ENCODE measurements at places on chromosomes 5 and 9. TPM values are rescaled to one million over a fixed set of nuclear protein-coding genes. Genes with fewer than 3 reads are reported as not detected.

DNA sequence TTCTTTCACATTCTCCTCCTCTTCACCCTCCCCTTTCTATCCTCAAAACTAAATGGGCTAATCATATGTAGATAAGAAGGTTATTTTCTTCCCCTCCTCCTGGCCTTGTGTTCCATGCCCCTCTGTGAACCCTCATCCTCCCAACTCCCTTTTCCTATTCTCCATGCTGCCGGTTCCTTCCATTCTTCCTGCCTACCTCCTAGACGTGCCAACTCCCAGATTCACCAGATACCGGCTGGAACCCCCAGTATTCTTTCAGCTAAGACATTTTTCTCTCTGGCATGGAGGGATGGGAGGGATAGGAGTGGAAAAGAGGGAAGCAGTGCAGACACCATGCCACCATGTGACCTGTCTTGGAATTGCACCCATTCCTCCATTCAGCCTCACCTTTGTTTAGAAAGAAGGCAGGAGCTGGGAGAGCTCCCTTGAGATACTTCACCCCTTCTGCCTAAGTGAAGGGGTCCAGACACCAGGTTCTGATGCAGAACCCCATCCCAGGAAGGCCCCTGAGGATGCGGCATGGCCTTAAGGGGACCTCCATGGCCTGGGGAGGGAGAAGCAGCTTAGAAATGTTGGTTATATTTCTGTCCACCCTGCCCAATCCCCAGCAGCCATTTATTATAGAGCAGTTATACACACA is 4.8 kb downstream of the DNAJB5 start:
- DNase-seq = peak; percentile 79

Gene IFNK
- not detected for polyA plus RNA-seq

GRCh38 chr9:8715788-8716187 is 916.2 kb upstream of the DMAC1 start:
- DNase-seq = no peak

Gene PRSS3
- polyA plus RNA-seq = 22.2 TPM

DNA sequence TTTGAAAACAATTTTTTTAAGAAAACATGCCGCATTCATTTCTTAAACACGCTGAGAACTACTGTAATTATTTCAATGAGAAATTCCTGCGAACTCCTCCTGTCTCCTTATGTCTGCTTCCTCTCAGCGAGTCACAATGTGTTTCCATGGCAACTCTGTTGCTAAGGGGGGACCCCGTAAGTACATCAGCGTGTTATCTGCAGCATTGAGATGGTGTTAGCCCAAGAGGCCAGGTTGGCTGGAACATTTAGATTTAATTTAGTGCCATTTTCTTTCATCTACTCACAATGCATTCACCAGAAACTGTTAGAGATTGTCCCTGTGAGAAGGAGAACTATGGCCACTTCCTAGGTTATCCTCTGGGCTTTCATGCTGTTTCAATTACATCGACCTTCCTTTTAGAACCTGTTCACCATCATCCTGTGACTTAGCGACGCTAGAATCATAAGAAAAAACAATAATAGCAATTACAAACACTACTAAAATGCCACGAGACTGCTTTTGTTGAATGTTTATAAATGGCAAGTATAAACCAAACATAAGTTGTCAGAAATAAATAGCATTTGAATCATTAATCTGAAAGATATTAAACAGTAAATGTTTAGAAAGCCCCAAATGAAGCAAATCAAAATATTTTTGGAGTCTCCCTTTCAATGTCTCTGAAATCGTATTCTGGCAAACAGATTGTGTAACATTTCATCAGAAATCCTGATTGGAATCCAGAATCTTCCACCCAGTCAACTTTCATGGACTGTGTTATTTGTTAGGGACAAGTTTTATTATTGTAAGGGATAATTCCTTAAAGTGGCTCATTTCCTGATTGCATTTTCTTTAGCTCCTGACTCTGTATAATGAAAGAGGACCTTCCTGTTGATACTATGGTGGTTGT is 39.7 kb upstream of the SHC3 start:
- DNase-seq = peak; percentile 98

- DNase-seq = peak; percentile 65
These were observed 141.5 kb downstream of the RMI1 start for GRCh38 chr9:84121991-84122523.

GRCh38 chr5:67058998-67059743 is 137.4 kb downstream of the CD180 start:
- DNase-seq = no peak

- no peak for DNase-seq
These were observed 242.2 kb downstream of the FER start for GRCh38 chr5:108989761-108990392.

Gene GADD45G
- 46.7 TPM for polyA plus RNA-seq

DNA sequence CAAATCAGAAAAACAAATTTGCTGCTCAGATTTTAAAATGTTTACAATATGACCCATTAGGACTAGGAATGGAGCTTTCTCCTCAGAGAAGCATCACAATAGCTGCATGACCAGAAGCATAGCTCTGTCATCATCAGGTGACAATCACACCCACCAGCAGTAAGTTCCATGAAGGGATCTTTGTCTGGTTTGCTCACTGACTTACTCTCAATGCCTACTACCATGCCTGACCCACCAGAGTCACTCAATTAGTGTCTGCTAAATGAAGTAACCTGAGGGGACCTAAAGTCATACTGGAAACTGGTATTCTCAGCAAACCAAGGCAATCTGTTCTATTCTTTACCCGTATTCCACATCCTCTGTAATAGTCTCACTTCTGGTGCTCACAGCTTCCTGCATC is 7.7 kb downstream of the ERMP1 start:
- DNase-seq = no peak

DNA sequence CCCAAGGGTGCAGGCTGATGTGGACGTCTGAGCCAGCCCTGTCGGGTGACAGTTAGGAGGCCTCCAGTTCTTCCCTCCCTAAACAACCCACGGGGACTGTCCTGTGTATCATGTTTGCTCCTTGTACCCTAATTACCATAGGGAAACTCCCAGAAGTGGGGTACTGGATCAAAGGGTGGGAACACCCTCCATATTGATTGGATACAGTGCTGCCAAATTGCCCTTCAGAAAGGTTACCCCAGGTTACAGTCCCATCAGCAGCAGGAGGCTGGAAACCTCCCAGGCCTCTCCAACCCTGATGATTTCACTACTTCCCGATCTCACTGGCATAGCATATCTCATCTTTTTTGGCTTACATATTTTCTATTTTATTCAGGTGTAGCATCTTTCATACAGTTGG is 22.0 kb downstream of the UBE2QL1 start:
- no peak for DNase-seq

Gene OTULINL
- polyA plus RNA-seq = 22.2 TPM

DNA sequence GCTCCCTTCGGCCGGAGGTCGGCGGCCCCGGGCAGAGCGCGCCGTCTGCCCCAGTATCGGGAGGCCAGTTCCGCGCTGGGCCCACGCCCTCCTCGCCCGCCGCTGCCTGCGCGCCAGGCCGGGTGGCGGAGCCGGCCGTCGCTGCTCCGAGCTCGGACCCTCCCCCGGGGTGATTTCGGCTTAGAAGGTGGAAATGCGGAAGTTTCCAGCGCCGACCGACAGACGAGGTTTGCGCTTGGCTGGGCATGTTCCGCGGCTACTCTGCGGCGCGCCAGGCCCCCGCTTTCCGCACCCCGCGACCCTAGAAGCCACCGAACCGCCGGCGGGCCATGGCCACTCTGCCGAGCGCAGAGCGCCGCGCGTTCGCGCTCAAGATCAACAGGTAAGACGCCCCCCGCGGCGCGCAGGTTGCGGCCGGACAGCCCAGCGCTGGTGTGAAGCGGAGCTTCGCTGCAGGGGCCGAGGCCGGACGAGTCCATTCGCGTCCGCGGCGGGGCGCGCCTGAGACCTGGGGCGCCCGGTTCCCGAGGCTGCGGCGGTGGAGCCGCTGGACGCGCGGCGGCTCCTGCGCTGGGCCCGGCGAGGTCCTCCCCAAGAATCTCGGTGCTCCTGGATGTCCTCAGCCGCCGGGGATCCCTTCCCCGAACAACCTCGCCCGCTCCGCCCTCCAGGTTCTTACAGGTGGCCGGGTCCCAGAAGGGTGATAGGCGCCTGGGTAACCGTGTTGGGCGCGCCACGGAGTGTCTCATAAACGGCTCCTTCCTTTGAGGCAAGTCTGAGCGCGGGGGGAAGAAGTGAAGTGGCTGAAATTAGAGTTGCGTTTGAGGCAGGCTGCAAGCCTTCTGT is at the start of gene DOCK8:
Gene DOCK8 (plus strand): TSS at position 218 of the 846 bp plus-strand sequence. CDS start 112 bp downstream, at position 330.
- DNase-seq = peak; percentile 15

GRCh38 chr9:124771867-124772679 is 962 bp upstream of the NR6A1 start:
- DNase-seq = peak; percentile 69

- peak; percentile 27 for DNase-seq
These were observed 647 bp upstream of the MEGF9 start for GRCh38 chr9:120714846-120715388.

Gene NXNL2
- 0.37 TPM for polyA plus RNA-seq

DNA sequence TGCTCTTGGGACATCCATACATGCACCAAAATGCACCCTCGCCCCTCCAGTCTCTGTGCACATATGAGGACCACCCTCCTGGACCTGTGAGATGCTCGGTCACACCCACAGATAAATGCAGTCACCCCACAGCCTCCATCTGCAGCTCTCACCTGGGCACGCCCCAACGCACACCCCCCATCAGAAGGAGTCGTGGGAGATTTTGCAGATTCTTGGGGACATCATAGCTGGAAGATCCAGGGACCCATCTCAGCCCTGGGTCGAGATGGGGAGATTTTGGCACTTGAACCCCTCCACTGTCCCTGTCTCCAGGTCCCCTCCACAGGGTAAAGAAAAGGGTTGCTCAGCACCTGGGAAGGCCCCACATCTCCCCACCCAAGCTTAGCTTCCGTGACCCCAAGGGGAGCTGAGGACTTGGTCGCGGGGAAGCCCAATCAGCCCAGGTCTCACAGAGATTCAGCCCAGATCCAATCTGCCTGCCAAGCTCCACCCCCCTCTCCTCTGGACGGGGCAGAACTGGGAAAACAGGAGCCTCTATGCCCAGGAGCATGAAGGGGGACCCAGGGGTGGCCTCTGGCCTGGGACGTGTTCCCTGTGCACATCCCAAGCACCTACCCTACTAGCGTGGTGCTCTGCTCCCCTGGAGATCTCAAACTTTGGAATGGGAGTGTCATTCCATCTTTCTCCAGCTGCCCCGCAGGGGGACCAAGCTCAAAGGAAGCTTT is 89.2 kb upstream of the LMX1B start:
- no peak for DNase-seq

Gene RBM18
- 25.6 TPM for polyA plus RNA-seq

GRCh38 chr5:96931605-96932004 is 4.3 kb upstream of the LNPEP start:
- DNase-seq = no peak

DNA sequence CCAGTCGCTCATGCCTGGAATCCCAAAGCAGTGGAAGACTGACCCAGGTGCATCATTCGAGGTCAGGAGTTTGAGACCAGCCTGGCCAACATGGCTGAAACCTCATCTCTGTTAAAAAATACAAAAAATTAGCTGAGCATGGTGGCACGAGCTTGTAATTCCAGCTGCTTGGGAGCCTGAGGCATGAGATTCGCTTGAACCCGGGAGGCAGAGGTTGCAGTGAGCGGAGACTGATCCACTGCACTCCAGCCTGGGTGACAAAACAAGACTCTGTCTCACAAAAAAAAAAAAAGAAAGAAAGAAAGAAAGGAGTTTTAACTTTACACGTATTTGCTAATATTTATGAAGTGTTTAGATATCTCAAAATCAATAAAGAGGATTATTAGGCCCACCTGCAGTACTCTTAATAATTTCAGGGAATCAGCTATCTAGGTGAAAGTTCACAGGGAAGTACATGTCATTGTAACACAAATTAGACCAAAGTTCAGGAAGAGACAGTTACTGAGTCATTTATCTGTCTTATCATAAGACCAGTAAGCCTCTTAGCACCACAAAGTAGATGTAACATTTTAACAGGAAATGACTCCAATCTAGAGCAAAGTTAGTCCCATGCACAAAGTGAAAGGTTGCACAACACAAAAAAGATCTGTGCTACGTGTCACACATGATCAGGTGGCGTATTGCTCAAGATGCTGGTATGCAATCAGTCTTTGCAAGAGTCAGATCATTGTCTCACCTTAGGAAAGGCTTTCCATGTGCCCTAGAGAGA is 34.1 kb upstream of the PLIN2 start:
- DNase-seq = no peak

GRCh38 chr5:74562122-74562521 is 78.4 kb downstream of the ENC1 start:
- no peak for DNase-seq

- peak; percentile 55 for DNase-seq
These were observed 624 bp downstream of the FBXW11 start for GRCh38 chr5:172005708-172006320.

GRCh38 chr5:16064135-16064893 is 115.3 kb downstream of the MARCHF11 start:
- no peak for DNase-seq

DNA sequence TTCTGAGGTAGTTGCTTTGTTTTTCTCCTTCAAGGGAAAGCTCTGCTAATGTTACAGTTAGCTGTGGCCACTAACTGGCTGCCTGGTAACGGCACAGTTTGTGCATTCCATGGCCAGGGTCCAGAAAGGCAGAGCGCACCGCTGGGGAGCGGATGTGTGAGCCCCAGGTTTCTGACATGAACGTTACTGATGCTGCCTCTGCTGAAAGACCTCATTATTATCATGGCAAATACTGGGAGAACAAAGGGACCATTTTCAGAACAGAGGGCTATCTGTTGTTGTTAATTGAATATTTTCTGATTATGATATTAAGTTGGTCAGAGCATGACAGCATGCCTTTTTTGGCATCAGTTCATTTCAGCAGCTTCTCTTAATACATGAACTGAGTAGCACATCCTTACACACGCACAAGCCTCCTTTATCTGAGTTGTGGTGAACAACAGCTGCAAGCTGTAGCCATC is 134.1 kb downstream of the NUDT12 start:
- peak; percentile 71 for DNase-seq

DNA sequence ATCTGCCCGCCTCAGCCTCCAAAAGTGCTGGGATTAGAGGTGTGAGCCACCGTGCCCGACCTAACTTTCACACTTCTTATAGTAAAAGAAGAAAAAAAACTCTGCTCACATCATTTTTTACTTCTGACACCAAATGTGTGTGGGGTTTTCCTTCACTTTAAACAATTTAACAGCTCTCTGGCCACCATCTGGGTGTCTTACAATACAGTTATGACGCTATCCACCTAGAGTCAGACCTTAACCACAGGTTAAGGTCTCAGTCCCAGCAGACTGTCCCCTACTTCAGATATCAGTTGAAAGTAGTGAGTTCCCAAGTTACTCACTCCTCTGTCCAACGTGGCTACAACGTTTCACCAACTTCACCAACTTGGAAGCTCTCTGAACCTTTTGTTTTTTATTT is 15.4 kb upstream of the ATP6V1G1 start:
- no peak for DNase-seq

DNA sequence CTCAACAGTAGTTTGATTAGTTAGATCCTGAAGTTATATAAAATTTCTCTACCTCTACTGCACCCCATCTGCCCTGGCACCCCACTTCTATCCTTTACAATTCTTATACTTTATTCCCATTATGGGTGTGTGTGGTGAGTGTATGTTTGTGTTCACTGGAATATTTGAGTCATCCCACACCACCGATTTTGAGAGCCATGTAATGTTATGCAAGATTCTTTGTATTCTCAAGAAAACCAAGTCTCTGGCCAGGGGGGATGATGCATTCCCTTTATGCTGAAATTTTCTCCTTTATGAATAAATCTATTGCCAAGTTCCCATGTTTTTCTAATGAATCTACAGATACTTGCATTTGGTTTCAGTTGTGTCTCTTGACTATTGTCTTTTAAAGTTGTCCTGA is 266.8 kb downstream of the ARHGEF28 start:
- DNase-seq = no peak
